ENCODE measurements at places on chromosomes 7 and 10.
A peak's percentile ranks its signal among the peaks of the same experiment; 100 is the strongest.

DNA sequence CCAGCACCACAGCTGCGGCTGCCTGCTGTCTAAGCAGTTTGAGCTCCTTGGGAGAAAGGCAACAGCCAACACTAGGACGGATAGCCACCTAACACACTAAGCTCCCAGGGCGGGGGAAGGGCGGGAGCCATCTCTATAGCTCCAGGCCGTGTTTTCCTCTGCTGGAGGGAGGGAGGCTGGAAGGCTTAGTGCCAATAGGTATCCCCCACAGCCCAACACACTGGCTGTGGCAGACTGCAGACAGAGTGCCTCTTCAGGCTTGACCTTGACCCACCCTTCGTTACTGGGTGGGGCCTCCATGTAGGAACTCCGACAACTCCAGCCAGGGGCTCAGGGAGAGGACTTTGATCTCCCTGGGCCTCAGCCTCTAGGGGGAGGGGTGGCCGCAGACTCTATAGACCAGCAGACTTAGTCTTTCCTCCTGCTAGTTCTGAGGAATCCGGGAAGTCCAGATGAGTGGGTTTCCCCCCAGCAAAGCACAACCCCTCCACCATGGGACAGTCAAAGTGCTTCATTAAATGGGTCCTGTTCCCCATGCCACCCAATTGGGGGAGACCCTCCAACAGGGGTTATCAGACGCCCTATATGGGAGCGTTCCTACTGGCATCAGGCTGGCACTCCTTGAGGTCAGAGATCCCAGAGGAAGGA lies 314.4 kb upstream of the MKI67 start:
- DNase-seq, result no peak

DNA sequence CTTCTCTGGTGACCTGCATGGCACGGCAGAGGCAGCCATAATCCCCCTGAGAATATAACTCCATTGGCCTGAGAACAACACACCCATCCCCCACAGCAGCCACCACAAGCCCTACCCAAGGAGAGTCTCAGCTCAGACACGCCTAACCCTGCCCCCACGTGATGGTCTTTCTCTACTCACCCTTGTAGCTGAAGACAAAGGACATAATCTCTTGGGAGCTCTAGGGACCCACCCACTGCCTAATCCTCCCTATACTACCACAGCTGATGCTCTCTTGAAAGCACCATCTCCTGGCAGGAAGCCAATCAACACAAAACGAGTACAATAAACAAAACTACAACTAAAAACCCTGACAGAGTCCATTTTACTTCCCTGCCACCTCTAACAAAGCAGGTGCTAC lies 30.7 kb upstream of the HPSE2 start:
- no peak for DNase-seq

DNA sequence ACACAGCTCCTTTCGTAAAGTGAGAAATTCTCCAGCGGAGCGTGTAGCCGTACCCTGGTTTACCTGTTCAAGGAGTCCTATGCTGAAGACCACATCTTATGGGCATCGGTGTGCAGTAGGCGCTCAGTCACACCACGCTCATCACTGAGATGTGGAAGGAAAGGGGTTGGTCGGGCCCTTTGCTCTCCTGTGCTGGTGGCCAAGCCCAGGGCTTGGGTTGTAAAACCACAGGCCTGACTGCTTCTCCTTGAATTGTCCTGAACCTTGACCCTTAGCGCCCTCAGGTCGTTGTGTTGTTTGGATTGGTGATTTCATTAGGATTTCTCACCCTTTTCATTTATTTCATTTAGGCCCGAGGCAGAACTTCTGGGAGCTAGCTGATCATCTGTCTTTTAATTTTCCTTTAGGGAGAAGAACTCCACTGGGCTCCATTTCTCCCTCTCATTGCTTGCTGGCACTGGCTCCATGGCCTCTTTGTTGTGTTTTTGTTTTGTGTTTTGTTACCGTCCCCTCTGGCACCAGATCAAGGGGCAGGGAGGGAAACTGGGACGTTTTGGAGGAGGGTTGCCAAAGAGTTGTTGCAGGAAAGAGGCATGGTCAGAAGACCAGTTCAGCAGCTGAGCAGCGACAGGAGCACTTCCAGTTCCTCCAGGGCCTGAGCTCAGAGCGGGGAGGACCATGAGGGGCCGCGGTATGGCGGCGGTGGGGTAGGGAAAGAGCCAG lies 511.4 kb upstream of the GALNT17 start:
- no peak for DNase-seq

DNA sequence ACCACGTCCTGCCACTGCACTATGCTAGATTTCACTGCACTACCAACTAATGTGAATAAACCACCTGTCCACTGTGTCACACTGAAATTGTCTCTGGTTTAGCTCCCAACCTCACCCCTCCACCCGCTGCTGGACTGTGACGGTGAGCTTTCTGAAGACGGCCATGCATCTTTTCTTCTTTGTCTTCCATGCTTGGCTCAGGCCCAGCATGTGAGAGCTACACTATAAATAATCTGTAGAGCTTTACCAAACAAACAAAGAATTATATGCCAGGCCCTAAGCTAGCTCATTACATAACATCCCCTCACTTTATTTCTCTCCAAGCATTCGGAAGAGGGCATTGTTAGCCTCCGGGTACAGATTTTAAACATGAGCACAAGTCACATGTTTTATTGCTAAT lies 633.2 kb downstream of the TNS3 start:
- DNase-seq, result no peak

DNA sequence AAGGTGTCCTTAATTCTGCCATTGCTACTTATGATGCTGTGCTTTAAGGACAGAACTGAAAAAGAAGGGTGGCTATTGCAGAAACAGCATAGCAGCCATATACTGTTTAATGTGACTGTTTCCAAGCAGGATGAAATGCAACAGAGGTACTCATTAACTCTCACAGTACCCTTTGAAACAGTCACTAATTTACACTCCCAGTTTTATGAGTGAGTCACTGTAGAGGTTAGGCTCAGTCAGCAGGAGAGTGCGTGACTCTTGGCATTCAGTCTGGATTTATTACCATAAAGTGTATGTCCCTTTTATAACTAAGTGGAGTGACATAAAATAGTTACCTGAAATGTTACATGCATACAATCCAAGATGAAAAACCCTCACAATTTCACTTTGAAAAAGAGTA lies 27.7 kb downstream of the ALDH18A1 start:
- no peak for DNase-seq

DNA sequence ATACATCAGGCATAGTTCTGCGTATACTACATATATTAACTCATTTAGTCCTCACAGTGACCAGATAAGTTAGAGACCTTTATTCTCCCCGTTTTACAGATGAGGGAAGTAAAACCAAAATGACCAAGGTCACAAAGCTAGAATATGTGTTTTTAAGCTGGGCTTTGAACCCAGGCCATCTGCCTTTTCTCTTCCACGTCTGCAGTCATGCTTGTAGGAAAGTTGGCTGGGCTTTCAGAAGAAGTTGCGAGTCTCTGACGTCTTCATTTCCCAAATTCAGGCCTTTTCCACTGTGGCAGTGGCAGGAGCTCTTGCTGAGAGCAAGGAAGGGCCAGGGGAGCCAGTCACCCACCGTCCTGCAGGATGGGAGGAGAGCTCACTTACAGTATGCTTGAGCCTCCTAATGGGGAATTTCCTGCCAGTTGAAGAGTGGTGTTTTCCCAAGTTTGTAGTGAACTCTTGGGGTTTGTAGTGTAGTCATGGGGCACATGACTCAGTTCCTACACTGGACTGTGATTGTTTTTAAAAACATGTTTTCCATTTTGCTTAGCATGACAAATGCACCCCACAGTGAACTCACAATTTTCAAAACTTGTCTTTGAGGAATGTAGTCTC lies 34.2 kb downstream of the CYP17A1 start:
- peak; percentile 66 for DNase-seq

DNA sequence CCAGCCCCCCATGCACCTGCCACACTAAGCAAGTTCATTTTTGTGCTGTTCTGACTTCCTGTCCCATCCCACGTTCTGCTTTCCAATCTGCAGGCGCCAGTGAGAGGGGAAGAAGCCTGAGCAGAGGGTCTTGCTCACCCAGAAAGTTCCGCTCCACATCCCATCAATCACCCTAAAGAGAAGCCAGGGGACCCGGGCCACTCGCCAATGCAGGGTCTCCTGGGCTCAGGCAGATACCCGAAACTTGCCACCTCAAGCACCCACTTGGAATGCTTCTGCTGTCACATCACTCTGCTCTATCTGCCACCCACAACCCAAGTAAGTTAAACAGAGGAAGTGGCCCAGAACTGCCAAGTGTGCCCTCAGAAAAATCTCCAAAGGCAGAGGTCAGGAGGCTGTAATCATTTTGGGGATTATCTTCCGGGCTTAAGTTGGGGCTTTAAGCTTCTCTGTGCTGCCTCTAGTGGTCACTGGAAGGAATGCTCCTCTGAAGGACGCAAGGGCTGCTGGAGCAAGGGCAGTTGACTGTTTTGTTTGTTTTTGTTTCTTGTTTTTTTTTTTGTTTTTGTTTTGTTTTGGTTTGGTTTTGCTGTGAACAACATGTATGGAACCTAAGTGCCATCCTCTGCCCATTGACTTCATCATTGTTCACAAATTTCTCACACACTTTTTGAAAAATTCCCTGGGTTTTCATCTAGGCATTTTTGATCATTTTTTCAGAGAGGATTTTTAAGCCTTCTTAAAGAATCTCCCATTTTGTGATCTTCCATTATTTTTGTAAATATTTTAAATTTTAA lies 25.5 kb downstream of the PRR15 start:
- peak; percentile 47 for DNase-seq

DNA sequence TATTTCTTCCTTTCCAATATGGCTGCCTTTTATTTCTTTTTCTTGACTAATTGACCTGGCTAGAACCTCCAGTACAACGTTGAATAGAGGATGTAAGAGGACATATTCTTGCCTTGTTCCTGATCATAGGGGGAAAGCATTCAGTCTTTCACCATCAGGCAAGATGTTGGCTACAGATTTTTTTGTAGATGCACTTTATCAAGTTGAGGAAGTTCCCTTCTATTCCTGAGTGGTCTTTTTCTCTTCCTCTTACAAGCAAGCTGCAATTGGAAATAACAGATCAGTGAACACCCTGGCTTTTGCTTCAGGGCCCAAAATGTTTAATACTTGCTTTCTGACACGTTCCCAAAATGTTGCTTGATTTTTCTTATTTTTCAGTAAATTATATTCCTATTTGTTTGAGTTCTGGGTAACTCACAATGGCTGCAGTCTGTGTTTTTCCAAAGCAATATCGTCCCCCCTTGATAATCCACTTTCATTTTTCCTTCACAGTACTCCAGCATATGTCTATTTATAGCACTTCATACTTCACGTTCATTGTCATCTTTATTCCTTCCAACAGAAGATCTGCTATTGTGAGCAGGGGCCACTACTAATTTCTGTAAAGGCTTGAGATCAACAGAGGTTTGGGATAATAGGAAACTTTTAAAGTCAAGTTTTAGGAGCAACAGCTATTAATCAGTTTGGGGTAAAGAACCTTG lies 11.7 kb downstream of the CPEB3 start:
- DNase-seq, result no peak

DNA sequence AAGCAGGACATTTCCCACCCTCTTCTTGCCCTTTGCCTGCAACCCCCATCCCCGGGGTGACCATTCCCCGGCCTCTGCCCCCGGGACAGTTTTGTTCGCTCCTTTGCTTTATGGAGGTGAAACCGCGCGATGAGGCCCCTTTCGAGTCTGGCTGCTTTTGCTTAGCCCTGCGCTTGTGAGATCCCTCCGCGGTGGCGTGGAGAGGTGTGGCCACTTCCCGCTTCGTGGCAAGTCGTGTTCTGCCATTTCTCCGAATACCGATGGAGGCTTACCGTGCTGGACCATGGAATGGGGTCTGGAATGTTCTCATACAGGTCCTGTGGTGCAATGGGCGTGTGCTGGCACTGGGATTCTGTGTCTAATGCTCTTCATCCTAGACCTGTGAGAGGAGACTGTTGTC lies 106.7 kb downstream of the LHPP start:
- DNase-seq, result no peak

DNA sequence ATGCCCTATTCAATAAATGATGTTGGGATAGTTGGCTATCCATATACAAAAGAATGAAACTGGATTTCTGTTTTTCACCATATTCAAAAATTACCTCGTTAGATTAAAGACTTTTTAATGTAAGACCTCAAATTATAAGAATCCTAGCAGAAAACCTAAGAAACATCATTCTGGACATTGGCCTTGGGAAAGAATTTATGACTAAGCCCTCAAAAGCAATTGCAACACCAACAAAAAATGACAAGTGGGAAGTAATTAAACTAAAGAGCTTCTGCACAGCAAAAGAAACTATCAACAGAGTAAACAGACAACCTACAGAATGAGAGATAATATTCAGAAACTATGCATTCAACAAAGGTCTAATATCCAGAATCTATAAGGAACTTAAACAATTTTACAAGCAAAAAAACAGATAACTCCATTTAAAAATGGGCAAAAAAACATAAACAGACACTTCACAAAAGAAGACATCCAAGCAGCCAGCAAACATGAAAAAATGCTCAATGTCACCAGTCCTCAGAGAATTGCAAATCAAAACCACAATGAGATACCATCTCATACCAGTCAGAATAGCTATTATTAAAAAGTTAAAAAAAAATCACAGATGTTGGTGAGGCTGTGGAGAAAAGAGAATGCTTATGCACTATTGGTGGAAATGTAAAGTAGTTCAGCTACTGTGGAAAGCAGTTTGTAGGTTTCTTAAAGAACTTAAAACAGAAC lies 309.8 kb downstream of the AHR start:
- DNase-seq, result no peak

GRCh38 chr10:22623633-22624253 lies 90.6 kb downstream of the PIP4K2A start:
- DNase-seq, result peak; percentile 42

- DNase-seq, result no peak
These were observed 187.8 kb downstream of the COBL start for GRCh38 chr7:51128545-51129435.

DNA sequence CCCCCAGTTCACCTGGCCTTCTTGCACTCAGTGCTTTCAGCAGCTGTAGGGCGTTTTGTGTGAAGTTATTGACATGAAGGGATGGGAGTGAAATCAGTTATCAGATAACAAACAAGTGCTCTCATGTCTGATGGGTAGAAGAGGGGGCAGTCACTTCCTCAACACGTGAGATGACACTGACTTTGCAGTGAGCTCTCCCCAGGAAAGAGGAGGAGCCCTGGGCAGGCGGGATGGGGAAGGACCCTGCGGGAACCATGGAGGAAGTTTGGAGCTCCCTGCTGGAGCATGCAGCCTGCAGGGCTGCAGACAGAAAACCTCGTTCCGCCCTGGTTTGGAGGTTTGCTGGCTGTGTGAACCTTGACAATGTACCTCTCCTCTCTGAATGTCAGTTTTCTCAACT lies 38.7 kb downstream of the GPR26 start:
- DNase-seq, result no peak

DNA sequence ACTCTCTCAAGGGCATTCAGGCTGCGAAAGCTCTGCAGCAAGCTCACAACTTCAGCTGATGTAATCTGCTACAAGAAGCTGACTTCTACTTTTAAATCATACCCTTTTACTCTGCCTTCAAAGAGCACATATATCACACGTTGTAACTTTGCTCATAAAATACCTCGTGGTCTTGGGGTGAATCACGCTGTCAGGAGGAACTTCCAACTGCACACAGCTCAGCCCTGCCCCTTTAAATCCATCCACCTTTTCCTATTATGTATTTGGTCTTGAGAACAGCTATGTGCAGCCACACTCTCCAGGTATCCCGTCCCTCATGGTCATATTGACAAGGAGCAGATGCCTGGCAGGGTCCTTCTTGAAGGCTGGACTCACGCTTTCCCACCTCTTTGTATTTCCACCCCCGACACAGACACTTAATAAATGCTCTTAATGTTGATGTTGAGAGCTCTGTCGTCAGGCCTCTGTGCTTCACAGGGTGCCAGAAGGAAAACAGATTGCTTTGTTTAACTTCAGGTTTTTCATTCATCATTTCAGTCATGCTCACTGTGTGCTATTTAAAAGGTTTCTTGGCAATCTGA lies 47.6 kb downstream of the ICA1 start:
- no peak for DNase-seq
